Hepatocyte (in vitro differentiated cells): ENCODE measurements at places on chromosomes 3 and 15. TPM values are rescaled to one million over a fixed set of nuclear protein-coding genes. Genes with fewer than 3 reads are reported as not detected.
A peak's percentile ranks its signal among the peaks of the same experiment; 100 is the strongest.

GRCh38 chr3:73418681-73419080 is 206.1 kb downstream of the PDZRN3 start:
- peak overlapping the region; percentile 66 for H3K27ac ChIP-seq
- peaks cover 14% of the 10 kb centered on the region for H3K4me1 ChIP-seq
- no peak overlapping the region for H3K4me3 ChIP-seq
- H3K36me3 ChIP-seq = no peaks in the 10 kb centered on the region

GRCh38 chr3:31892916-31893573 is 88.0 kb downstream of the OSBPL10 start:
- H3K36me3 ChIP-seq = no peaks in the 10 kb centered on the region
- H3K27me3 ChIP-seq = no peaks in the 10 kb centered on the region
- no peak overlapping the region for H3K4me3 ChIP-seq
- peaks cover 11% of the 10 kb centered on the region for H3K4me1 ChIP-seq

- no peaks in the 10 kb centered on the region for H3K27me3 ChIP-seq
- H3K27ac ChIP-seq = peak overlapping the region; percentile 41
- H3K4me3 ChIP-seq = no peak overlapping the region
- peaks cover 4% of the 10 kb centered on the region for H3K4me1 ChIP-seq
Measured at GRCh38 chr15:58574631-58575030, 142.8 kb downstream of the LIPC start.

DNA sequence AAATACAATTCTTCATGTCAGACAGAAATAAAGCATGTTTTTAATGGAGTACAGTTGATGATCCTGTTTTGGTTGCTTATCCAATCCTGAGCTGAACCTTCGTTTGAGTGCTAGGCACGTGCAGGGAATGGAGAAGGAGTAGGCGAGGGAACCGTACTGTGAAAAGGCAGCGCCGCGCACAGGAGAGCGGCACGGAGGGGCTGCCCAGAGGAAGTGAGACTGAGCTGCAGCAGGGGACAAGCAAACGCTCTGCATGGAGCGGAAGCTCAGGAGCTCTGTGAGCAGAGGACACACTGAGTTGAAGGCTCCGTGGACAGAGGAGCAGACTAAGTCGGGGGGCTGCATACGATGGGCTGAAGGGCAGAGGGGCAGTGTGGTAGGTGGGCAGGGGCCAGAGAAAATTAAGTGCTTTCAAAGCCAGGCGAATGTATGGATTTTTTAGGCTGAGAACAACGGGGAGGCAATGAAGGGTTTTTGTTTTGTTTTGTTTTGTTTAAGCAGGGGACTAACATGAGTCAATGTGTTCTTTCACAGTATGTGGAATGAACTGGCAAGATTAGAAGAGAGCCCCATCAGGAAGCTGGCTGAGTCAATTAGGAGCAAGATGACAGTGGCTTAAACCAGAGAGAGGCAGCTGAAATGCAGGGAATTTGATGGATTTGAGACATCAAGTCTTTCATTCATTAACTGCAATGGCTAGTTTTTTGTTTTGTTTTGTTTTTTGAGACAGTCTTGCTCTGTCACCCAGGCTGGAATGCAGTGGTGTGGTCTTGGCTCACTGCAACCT is 23.8 kb upstream of the TM2D3 start:
- no peak for DNase-seq
- H3K36me3 ChIP-seq = no peaks in the 10 kb centered on the region
- H3K4me1 ChIP-seq = peaks cover 5% of the 10 kb centered on the region
- H3K4me3 ChIP-seq = no peak overlapping the region

GRCh38 chr3:152943645-152944044 is 108.7 kb downstream of the P2RY1 start:
- H3K36me3 ChIP-seq = no peaks in the 10 kb centered on the region
- H3K4me3 ChIP-seq = no peak overlapping the region
- DNase-seq = no peak
- no peaks in the 10 kb centered on the region for H3K27me3 ChIP-seq
- H3K27ac ChIP-seq = no peak overlapping the region

The LRRN1 gene
- total RNA-seq = 28.5 and 37.5 TPM in 2 replicates

The STARD5 gene
- total RNA-seq = 7.2 and 8.2 TPM in 2 replicates

The CHRM5 gene
- not detected in 2 replicates for total RNA-seq

The KCTD6 gene
- 18.9 and 19.8 TPM in 2 replicates for total RNA-seq

The GUCA1C gene
- total RNA-seq = 0.28 TPM in 1 of 2 replicates, not detected in the other

The GTPBP8 gene
- total RNA-seq = 19.1 and 21.5 TPM in 2 replicates

The GTF2E1 gene
- total RNA-seq = 9.2 and 11.6 TPM in 2 replicates

The EHHADH gene
- 22.0 and 43.8 TPM in 2 replicates for total RNA-seq
